Renal pelvis (tissue), 12 donors: ENCODE measurements at places on chromosomes 4 and X.

DNA sequence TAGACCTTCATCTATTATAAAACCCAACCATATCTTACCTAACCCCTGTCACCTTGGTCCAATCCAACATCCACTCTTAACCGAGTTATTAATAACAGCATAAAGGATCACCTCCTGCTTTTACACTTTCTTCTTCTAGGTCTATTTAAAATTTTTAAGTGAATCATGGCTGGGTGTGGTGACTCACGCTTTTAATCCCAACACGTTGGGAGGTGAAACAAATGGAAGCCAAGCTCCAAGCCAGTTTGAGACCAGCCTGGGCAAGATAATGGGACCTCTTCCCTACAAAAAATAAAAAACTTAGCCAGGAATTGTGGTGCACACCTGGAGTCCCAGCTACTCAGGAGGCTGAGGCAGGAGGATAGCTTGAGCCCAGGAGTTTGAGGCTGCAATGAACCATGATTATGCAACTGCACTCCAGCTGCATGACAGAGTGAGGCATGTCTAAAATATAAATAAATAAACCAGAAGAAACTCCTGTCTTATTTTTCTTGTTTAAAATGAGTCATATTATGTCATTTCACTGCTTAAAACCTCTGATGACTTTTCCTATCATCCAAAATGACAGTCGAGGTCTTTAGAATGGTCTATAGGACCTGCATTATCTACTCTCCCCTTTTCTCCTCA, 188.4 kb downstream of the GASK1B start:
- no peak for DNase-seq

DNA sequence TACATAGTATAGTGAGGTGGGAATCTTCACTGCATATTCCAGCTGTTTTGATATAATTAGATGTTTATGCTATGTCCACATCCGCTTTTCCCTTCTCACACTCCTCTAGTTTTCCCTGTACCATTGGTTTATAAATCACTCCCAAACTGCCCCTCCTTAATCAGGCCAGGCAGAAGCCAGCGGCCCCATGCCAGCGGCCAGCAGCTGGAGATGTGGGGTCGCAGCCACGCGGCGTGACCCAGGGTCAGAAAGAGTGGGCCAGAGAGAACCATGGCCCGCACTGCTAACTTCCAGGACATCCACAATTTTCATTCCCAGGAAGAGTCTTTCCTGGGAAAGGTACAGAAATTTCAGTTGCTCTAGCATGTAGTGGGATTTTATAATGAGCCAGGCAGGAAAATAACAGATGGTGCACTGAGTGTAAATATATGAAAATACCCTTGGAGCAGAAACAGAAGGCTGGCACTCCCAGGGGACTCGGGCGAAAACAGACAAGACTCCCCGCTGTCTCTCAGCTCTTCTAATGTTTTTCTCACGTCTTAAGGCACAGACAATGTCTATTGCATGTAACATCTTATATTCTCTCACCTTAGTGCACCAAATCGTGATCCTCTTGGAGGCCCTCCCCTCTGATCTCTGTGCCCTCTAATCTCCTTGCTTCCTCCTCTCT, 145.9 kb upstream of the ZFP42 start:
- DNase-seq = no peak

DNA sequence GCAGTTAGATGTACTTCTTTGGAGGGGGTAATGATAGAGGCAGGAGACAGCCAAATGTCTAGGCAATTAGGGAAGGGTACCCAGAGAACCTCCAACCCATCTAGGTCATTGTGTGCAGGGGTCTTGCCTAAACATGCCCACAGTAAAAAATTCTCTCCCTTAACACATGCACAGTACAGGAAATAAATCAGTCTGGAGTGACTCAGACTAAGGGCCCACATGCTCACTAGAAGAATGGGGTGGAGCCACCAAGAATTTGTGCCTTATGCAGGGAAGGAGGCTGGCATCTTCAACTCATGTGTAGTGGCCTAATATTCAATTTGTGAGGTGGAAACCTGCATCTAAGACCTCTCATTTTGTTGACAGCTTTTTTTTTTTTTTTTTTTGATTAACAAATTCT, 945.3 kb upstream of the GRIA3 start:
- no peak for DNase-seq

- no peak for DNase-seq
These were observed 145.4 kb downstream of the QDPR start for GRCh38 chr4:17366496-17366895.

- no peak for DNase-seq
These were observed 64.0 kb upstream of the GPRIN3 start for GRCh38 chr4:89371614-89372013.

DNA sequence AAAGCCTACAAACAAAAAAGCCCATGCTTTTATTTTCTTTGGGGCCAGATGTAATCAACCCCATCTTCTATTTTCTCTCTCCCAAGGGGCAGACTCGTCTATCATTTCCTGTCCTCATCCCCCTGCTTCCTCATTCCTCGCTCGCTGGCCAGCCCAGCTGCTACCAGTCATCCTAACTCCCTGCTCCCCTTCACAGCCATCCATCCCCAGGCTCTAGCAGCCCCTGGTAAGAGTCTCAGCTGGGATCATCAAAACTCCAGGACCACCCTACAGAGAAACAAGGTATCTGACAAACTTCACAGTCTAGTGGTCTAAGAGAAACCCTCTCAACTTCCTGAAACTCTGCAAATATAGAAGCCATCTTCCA, 23.6 kb downstream of the SH3KBP1 start:
- DNase-seq = no peak

- no peak for DNase-seq
These were observed 15.6 kb upstream of the EXOSC9 start for GRCh38 chr4:121785479-121785878.

GRCh38 chr4:123363729-123364128, 32.9 kb upstream of the SPRY1 start:
- DNase-seq = no peak

DNA sequence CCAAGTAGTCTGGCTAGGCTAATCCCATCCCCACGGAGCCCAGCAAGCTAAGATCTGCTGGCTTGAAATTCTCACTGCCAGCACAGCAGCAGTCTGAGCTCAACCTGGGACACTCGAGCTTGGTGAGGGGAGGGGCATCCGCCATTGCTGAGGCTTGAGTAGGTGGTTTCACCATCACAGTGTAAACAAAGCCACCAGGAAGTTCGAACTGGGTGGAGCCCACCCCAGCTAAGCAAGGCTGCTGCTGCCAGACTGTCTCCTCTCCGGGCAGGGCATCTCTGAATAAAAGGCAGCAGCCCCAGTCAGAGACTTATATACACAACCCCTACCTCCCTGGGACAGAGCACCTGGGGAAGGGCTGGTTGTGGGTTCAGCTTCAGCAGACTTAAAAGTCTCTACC, 639.6 kb downstream of the IQCM start:
- DNase-seq = no peak
